ENCODE measurements at places on chromosomes 7 and 10.

- no peak for DNase-seq
Measured at GRCh38 chr10:125266966-125267365, 106.6 kb upstream of the CTBP2 start.

DNA sequence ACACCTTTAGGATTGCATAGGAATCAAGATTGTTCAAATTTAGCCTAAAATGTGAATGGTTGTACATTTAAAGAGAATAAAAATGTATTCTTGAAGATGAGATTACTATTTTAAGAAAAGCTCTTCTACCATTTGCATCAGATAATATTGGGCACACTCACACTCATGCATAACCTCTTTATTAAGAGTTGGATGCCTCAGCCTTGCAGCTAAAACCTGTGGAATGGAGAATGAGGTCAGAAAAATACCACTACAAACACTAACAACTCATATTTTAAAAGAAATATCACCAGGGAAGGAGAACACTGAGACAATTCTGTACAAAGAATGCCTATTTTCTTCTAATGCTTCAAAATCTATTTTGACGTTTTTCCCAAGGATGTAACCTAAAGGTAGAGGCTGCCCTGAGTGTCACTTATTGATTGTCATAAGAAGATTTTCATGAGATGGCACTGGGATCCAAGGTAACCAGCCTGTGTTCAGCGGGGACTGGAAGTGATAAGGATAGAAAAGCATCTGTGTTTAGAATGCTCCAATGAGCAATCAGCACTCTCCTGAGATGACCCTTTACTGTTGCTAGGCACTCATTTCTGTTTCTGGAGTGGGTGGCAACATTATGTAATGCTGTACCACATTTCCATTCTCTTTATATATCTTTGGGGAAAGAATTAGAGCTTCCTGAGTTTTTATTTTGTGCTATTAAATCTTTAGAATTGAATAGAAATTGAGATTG, 26.6 kb downstream of the REEP3 start:
- no peak for DNase-seq

GRCh38 chr7:122064971-122065370, 79.1 kb downstream of the AASS start:
- DNase-seq, result no peak

DNA sequence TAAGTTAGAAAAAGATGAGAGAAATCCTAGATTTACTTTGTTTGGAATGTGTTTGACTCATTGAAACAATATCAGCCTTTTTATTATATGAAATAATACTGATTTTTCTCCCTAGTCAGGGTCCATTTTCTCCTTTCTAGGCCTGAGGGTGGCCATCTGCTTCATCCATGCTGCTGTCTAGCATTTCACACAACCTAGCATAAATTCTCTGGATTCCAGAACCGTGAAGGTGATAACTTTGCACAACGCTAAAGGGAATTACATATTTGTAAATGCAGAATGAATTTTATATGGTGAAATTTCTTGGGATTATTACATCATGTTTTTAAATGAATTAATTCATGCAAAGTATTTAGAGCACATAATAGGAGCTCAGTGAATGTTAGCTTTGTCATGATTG, 505.1 kb downstream of the INHBA start:
- no peak for DNase-seq

GRCh38 chr7:82347808-82348207, 95.8 kb downstream of the CACNA2D1 start:
- no peak for DNase-seq

GRCh38 chr10:23402856-23403255, 36.0 kb upstream of the OTUD1 start:
- no peak for DNase-seq

GRCh38 chr10:110020265-110020664, 12.5 kb downstream of the ADD3 start:
- no peak for DNase-seq

DNA sequence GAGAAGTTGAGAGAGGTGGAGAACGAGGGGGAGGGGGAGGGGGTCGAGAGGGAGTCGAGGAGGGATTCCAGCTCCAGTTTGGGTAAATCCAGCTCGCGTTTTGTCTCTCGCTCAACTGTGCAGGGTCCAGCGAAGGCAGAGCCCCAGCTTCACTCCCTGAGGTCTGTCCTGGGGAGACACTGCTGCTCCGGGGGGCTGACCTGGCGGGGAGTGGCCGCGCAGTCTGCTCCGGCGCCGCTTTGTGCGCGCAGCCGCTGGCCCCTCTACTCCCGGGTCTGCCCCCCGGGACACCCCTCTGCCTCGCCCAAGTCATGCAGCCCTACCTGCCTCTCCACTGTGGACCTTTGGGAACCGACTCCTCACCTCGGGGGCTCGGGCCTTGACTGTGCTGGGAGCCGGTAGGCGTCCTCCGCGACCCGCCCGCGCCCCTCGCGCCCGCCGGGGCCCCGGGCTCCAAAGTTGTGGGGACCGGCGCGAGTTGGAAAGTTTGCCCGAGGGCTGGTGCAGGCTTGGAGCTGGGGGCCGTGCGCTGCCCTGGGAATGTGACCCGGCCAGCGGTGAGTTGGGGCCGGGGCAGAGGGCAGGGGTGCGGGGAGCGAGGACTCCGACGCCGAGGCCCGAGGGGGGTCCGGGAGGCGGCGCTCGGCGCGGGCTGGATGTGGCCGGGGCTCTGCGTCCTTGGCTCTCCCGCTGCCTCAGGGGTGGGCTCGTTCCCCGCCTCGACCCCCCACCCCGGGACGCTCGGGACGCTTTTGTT, at the start of gene TET1:
Gene TET1, plus strand, starts transcription at position 152 of the 757 bp plus-strand sequence. CDS start 12,002 bp downstream, outside the sequence.
- peak; percentile 61 for DNase-seq

DNA sequence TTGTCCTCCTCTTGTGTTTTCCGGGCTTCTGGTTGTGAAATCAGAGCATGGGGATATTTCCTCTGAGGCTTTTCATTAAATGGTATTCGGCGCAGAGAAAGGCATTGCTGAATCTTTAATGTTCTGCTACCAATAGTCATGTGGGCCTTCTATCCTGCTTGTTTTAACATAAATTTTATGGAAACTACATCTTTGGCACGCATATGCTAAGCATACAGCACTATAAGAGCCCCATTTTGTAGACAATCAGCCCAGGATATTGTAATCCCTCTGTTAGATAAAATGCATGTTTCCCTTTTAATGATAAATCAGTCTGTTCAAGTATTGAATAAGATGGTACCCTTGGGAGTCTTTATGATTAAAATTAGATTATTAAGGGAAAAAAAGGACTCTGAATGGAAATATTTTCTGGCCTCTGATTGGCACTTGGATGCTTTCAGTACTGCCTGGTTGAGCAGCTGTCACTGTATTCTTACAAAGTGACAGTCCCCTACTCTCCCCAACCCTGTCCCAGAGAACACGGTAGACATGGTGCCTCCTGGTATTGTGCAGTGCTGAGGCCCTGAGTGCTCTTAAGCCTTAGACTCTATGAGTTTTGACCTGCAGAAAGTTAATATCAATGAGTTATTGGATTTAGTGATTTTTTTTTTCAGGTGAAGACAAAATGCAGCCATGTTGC, 256.3 kb downstream of the POU6F2 start:
- DNase-seq, result no peak

DNA sequence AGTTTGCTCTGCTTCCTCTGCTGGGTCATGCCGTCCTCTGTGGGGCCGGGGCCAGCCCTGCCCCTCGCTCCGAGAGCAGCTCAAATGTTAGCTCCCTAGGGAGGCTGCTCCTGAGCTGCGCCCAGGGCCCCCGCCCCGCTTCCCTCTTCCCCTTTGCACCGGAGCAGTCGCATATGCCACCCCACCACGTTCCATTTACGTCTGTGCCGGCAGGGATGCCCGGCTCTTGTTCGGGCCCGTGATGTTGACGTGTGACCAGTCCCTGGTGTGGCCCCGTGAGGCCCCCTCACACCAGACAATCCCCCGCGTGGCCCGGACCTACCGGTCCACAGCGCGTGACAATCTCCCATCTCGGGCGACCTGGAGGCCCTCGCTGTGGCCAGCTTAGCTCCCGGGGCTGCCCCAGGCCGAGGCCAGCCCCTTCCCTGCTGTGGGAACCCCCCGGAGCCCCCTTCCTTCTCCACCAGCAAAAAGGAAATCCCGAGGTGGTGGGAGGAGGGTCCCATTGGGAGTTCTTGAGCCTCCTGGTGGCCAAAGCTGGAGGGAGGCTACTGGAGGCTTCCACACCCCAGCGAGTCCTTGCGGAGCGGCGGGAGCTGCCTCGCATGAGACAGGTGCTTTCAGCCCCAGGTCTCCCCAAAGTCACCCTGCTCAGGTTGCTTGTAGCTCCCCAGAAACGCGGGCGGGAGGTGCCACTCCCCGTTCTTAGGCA, 15.2 kb downstream of the FAM20C start:
- no peak for DNase-seq

GRCh38 chr7:137613006-137613525, 233.7 kb downstream of the DGKI start:
- DNase-seq, result no peak

- DNase-seq, result no peak
Measured at GRCh38 chr10:31959461-31960173, 31.0 kb upstream of the ARHGAP12 start.

DNA sequence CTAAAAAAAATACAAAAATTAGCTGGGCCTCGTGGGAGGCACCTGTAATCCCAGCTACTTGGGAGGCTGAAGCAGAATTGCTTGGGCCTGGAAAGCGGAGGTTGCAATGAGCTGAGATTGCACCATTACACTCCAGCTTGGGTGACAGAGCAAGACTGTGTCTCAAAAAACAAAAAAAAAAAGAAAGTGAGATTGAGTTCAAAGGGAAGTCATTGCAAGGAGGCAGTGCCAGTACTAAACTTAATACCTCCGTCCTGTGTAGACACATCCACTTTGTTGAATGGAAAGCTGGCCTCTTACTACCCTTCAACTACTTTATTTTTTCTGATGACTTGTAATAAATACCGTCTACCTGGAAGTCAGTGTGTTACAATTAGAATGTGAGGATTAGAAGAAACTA, 31.0 kb downstream of the AHCYL2 start:
- no peak for DNase-seq

DNA sequence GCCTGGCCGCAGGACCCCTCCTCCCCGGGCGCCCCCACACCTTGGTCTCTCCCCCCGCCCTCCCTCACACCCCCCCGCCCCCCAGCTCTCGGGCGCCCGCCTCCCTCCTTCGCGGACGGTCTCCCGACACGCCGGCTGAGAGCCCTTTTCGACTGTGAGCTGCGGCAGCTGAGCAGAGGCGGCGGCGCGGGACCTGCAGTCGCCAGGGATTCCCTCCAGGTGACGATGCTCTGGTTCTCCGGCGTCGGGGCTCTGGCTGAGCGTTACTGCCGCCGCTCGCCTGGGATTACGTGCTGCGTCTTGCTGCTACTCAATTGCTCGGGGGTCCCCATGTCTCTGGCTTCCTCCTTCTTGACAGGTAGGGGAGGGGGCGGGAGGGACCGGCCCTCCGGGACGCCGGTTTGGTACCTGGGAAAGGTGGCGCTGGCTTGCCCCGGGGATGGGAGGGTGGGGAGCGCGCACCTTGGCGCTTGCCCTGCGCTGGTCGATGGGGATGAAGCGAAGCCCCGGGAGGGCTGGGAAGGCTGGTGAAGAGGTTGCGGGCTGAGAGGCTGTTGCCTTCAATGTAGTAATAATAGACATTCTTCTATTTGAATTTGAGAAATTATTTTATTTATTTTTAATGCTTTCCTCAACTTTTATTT, at the start of gene BMPER:
Gene BMPER, plus strand, starts transcription at position 151 of the 644 bp plus-strand sequence. Its CDS starts 75 bp downstream, at position 226.
- DNase-seq, result peak; percentile 43

DNA sequence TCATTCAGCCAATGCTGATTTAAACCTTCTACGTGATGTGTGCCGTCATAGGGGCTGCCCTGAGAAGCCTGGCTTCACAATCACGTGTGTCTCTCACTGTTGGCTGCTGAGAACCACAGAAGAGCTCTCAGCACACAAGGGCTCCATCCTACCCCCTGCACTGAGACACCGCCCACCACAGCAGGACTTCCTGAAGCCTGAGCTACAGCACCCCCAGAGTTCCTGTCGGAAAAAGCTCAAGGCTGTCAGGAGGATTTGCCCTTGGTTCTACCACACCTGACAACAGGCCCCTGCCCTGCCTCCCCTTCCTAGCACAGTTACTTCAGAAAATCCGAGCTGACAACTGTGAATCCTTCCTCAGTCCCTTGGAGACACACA, 191.9 kb downstream of the MAD1L1 start:
- DNase-seq, result no peak

DNA sequence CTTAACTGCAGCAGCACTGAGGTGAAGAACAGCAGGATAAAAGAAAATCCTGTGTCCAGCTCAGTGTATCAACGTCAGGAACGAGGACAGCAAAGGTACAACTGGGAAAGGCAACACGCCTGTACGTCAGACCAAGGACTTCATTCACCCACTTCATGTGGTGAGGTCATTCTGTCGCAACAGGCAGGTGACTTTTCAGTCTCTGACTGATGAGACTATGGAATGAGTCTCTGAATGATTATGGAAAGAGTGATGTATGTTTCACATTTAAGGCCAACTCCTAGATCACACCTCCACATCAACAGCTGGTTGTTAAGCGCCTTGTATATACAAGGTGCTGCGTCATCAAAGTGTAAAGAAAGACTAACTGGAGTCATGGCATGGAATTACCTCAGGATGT, 297.6 kb upstream of the SP8 start:
- DNase-seq, result no peak

GRCh38 chr10:103942866-103943265, 24.1 kb upstream of the SLK start:
- DNase-seq, result no peak

DNA sequence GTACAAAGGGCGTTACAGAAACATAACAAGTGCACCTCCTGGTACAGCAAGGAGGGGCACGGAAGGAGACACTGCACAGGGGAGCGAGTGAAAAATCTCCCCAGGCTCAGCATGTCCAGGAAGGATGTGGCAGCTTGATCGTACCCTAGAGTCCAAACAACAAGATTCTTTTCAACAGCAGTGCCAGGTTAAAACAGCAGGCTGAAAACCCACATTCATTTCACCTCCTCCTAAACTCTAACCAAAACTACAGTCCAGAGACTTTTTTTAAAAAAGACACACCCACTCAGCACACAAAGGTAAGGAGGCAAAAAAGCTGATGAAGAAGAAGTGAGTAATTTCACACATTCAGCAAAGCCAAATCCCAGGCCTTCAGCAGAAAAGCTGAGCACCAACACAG, 138.8 kb downstream of the SFMBT2 start:
- no peak for DNase-seq

- no peak for DNase-seq
Measured at GRCh38 chr10:49115796-49116508, 630 bp upstream of the VSTM4 start.

- DNase-seq, result no peak
Measured at GRCh38 chr10:24349379-24350001, 140.6 kb downstream of the KIAA1217 start.

DNA sequence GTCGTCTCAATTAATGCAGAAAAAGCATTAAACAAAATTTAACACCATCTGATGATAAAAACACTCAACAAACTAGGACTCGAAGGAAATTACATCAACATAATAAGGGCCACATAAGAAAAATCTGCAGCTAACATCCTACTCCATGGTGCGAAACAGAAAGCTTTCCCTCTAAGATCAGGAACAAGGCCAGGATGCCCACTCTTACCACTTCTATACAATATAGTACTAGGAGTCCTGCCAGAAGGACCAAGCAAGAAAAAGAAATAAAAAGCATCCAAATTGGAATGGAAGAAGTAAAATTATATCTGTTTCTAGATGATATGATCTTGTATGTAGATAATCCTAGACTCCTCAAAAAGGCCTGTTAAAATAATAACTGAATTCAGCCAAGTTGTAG, 143.8 kb upstream of the GPR22 start:
- DNase-seq, result no peak

- no peak for DNase-seq
Measured at GRCh38 chr7:55524558-55525310, 47.6 kb downstream of the VOPP1 start.
